Stimulated activated CD8-positive, alpha-beta memory T cell treated with anti-CD3 and anti-CD28 coated beads, Interleukin-4, amount 100 ng/mL, for 1 hour (primary cell): ENCODE measurements at places on chromosomes 5 and 9.

GRCh38 chr5:53109056-53109442, 508 bp downstream of the MOCS2 start:
- no peak for DNase-seq

GRCh38 chr9:93948441-93949072, 6.6 kb downstream of the BARX1 start:
- DNase-seq: no peak

GRCh38 chr5:73322437-73323076, 126.0 kb downstream of the FOXD1 start:
- no peak for DNase-seq

DNA sequence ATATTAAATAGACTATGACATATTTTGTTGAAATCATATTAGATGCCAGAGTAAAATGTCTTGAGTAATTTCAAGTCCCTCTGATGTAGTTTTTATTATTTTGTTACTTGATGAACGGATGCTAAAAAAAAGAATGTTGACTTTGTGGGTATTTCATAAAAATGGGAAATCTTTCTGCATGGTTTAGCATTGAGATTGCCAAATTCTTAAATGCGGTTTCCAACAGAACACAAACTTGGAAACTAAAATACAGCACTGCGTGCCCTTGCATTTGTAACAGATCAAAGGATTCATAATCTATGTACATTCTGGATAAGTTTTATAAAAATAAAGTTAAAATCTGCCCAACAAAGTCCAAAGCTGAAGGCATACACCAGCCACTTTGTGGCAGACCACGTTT, 425.5 kb upstream of the DAB2 start:
- DNase-seq: no peak

GRCh38 chr9:123000371-123001068, 32.9 kb upstream of the GPR21 start:
- no peak for DNase-seq

DNA sequence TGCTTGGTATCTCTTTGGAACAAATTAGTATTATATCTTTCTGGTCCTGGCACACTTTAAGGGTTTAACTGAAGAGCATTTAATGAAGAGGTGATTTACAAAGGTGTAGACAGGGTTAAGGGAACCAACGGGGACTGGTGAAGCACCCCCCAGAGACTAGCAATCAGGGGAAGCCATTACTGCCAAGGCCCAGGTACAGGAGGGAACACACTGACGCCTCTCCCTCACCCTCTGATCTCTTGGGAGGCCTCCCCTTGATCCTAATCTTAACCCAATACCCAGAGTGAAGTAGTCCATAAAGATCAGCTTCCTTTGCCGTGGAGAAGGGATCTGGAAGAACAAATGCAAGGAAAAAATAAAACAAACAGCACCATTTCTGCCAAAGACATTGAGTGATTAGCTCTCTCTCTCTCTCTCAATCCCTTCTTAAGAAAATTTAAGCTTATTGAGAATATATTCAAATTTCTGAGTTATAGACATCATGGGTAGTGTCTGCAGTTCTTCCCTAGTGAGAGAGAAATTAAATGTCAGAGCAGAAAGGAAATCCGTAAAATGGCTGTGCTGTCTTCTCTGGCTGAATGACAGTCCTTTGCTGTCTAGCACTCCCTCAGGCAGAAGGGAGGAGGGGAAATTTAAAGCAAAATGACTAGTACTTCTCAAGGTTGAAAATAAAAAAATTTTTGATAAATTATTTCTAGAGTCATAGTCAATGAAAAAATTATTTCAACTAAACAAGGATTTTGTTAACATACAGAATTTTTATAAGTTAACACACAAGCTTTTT, 20.0 kb downstream of the F2R start:
- no peak for DNase-seq

GRCh38 chr9:84151640-84152039, 171.0 kb downstream of the RMI1 start:
- DNase-seq: no peak

- DNase-seq: no peak
Observed at GRCh38 chr9:5799314-5799713, 33.6 kb downstream of the ERMP1 start.

GRCh38 chr5:157817928-157818327, 41.0 kb downstream of the CLINT1 start:
- no peak for DNase-seq

GRCh38 chr5:83559118-83559785, 87.7 kb downstream of the VCAN start:
- no peak for DNase-seq

DNA sequence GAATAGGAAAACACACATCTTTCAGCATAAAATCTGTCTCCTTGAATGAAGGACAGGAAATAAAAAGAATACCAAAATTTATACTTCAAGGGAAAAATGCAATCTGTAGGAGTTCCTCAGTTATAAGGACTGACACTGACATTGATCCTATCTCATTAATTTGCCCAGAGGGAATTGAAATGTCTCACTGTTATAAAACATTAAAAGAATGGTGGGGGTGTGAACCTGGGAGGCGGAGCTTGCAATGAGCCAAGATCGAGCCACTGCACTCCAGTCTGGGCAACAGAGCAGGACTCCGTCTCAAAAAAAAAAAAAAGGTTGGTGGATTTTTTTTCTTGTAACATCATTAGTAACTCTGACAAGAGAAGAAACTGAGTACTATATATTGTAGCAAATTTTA, 60.8 kb downstream of the TTLL11 start:
- no peak for DNase-seq

DNA sequence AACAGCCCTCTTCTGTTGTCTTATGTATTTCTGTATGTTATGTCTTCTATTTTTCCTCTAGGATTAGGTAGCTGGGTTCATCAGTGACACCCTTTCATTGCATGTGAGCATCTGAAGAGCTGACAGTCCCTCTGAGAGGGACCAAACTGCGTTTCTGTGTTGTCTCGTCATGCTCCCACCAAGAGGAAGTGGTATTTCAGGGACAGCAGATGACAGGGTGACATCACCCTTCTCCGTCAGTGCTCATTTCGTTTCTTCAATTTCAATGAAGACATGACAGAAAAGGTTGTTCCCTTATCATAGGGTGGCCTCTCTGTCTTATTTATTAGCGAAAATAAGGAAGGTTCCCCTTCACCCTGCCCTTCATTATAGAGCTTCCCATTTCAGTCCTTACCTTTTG, 225.9 kb upstream of the NR4A3 start:
- no peak for DNase-seq

DNA sequence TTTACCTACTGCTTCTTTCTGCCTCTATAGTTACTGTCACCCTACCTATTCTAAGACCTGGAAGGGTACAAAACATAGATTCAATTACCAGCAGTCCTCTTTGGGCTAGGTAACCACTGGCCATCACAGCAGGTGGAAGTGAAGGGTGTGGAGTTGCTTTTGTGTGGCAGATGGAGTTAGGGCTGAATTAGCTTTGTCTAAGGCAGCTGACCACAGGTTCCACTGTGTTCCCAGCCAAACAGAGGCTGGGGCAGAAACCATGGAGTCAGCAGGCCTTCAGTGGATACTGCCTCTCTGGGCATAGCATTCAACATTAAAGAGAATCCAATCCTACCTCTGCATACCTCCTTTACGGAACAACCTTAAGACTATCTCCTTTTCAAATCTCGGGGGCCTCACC, 254.2 kb downstream of the RFX3 start:
- DNase-seq: no peak

- DNase-seq: no peak
Observed at GRCh38 chr9:137534256-137535119, 15.7 kb downstream of the PNPLA7 start.

- DNase-seq: no peak
Observed at GRCh38 chr9:111662576-111663300, 1.3 kb downstream of the GNG10 start.

- DNase-seq: no peak
Observed at GRCh38 chr5:58069846-58070245, 390.0 kb downstream of the PLK2 start.

- no peak for DNase-seq
Observed at GRCh38 chr5:57082441-57083067, 91.3 kb upstream of the GPBP1 start.

DNA sequence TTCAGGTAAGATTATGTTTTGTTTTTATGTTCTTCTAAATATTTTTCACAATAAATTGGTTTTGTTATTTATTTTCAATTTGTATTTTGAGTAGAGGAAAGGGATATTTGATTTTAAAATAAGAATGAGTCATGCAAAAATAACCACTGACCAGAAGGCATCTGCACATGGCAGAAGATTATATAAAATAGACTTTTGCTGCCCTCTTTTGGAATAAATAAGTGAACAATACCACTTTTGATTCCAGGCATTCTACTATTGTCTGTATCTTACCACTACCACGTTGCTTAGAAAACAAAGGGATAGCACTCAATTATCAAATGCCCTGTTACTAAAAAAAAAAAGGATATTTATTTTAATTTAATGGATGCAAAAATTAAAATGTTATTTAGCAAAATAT, 227.3 kb upstream of the ITGA1 start:
- DNase-seq: no peak

- no peak for DNase-seq
Observed at GRCh38 chr9:126235336-126236243, 91.0 kb upstream of the MVB12B start.

GRCh38 chr9:125260561-125260960, 1.1 kb upstream of the GAPVD1 start:
- no peak for DNase-seq

DNA sequence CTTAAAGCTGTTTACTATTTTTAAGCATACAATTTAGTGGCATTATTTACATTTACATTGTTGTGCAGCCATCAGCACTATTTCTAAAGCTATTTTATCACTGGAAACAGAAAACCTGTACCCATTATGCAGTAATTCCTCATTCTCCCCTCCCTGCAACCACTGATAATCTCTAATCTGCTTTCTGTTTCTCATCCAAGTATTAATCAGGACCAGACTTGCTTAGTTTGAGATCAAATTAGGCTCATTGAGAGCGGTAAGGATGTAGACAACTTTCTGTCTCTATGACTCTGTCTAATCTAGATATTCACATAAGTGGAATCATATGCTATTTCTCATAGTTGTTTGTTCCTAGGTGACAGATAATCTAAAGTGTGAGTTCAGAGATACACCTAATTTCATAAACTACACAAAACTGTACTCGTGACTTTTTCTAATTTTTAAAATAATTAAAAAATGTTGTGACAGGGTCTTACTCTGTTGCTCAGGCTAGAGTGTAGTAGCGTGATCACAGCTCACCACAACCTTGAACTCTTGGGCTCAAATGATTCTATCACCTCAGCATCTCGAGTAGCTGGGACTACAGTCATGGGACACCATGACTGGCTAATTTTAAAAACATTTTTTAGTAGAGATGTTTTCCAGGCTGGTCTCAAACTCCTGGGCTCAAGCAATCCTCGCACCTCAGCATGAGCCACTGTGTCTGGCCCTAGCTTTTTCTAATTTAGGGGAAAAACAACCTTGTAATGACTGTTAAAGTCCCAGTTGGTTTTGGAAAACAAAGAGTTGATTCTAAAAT, 37.6 kb downstream of the BDP1 start:
- no peak for DNase-seq

- no peak for DNase-seq
Observed at GRCh38 chr5:60540856-60541805, 158.8 kb downstream of the DEPDC1B start.

DNA sequence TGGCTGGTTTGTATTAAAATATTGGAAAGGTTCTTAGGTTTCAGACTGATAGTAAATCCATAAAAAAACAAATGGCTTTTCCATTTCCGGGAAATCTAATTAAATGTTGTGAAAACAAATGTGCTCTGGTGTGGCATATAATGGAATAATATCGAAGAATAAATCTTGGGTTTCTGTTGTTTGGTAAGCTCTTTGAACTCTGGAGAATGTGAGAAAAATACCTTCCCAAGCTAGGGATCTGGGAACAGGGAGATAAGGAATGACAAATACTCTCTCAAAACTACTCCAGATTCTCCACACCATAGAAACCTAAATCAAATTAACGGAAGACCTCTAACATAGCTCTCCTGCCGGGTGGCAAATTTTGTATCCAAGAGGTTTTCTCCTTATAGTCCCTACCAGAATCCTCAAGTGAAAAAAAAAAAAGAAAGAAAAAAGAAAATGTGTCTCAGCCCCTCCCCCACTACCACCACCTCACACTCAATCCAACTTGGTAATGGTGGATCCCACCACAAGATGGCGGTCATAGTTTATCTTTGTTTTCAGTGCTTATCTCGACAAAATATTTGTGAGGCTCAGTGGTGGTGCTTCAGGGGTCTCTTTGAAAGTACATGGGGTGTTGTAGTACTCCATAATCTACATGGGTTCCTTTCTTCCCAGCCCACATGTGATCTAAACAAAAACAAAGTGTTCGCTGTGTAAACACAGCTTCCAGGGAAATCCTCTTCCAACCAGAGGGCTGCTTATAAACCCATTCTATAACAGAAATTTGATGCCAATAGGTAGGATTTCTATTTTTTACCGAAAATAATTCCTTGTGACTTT, 54.5 kb upstream of the FST start:
- DNase-seq: no peak

DNA sequence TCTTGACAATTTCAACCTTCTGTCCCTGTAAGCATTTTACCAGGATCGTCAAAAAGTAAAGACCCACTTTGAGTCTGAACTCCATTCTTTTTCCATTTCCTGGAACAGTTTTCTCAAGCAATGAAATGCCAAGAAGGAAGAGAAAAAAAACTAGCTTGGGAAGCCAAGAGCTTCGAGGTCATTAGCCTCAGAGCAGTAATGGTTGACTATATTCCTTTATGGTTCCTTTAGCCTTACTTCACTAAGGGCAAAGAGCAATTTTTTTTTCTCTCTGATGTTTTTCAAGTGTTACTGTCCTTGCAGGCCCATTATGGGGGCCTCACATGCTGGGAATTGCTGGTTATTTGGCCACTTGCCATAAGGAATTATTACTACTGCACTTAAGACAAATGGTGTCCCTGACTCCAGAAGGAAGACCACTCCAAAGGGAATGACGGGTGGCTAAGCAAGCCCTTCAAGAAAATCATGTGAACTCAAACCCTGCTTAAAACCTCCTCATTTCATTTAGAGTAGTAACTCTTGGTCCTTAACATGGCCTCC, 37.1 kb downstream of the BNC2 start:
- DNase-seq: no peak

DNA sequence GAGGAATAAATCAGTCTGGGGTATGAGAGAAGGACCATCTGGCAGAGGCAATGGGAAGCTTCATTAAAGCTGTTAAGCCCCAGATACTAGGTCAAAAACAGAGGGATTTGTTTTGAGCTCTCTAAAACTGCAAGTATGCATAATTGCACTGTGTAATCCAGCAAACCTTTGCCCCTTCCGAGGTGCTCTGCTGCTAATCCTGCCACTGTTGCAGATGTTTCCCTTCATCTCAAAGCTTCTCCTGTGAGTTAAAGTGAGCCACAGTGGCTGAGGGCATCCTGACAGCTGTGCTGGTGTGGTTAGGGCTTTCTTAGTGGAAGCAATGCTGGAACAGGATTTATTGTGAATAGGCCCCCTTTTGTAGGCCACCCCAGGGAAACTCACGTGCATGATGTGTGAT, 160.3 kb upstream of the TRPC7 start:
- DNase-seq: no peak

- no peak for DNase-seq
Observed at GRCh38 chr9:33445389-33446239, 1.8 kb downstream of the AQP3 start.

GRCh38 chr5:161775891-161776290, 72.0 kb upstream of the GABRA1 start:
- no peak for DNase-seq

GRCh38 chr9:106478727-106479126, 384.2 kb upstream of the ZNF462 start:
- no peak for DNase-seq

- peak; percentile 49 for DNase-seq
Observed at GRCh38 chr9:97386733-97387503, 25.0 kb upstream of the TDRD7 start.
